ENCODE measurements at places on chromosomes 16 and 17.

- peak; percentile 57 for DNase-seq
Measured at GRCh38 chr17:2150806-2151205, 95.9 kb downstream of the HIC1 start.

GRCh38 chr17:46003907-46004748, 5.1 kb downstream of the STH start:
- peak; percentile 92 for DNase-seq

DNA sequence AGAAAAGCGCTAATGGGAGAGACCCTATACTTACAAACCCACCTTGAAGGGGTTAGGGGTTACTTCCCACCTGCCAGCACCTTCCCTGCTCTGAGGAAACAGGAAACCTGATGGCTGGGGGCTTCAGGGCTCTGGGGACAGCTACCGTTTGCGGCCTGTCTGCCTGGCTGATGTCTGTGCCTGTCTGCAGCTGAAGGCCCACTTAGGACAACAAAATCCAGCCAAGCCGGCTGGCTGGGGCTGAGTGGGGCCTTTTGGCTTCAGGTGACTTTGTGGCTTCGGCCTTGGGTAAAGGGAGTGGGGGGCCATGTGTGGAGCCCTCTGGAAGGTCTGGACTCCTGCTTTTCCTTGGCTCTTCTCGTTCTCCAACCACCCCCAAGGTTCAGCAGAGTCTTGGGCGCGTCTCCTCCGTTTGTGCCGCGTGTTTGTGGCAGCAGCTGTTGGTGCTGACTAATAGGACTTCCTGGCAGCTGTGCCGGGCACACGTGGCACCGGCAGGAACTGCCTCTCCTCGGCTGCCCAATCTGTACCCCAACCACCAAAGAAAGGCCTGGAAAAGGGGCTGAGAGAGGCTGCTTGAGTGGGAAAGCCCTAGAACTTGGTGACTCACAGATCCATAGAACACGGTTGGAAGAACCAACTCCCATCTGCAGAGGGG, 186.7 kb downstream of the MSI2 start:
- peak; percentile 23 for DNase-seq

GRCh38 chr16:65069065-65069464, 52.8 kb downstream of the CDH11 start:
- no peak for DNase-seq

DNA sequence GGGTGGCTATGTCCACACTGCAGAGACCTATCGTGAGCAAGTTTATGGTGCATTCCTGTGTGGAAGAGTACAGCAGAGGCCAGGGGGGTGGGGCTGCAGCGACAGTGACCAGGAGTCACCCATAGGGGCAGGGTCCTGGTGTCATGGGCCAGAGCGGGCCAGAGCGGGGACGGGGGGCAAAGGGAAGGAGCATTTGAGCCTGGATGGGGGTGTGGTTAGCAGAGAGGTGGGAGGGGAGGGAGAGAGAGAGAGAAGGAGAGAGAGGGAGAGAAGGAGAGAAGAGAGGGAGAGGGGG, 17.8 kb downstream of the JPH3 start:
- no peak for DNase-seq

- DNase-seq: no peak
Measured at GRCh38 chr17:67053438-67054000, 9.2 kb downstream of the CACNG1 start.

DNA sequence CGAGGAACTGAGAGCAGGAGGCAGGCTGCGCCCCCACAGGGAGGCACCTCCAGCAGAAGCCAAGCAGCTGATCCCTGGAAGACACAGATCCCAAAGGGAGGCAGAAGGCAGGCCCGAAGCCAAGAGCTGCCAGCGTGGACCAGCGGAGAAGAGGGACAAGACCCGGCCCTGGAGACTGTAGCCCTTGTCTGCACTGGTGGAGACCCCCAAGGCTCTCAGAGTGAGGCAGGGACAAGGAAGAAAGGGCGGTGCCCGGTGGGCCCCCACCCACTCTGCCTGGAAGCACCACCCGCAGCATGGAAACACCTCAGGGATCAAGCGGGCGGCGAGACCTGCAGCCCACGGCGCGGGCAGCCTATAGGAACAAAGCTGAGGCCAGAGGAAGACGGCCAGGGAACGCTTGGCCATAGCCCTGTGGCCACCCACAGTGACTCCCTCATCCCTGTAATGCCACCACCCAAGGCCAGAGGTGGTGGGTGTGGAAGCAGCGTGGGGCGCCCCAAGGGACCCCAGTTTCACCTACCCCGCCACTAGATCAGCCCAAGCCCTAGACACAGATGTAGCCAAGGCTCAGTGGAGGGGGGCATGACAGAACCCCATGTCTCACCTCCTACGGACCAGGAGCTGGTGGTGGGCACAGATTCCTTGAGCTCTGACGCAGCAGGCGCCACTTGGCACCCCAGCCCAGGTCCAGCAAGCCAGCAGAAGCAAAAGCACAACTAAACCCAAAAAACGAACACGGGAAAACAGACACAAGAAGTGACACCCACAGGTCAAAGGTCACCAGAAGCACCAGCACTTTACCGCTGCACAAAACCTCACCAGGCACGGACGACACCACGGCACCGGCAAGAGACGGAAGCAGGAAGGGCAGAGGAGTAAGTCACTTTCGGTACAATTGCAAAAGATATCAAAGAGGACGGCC, 2.9 kb upstream of the SIRT7 start:
- DNase-seq: no peak

DNA sequence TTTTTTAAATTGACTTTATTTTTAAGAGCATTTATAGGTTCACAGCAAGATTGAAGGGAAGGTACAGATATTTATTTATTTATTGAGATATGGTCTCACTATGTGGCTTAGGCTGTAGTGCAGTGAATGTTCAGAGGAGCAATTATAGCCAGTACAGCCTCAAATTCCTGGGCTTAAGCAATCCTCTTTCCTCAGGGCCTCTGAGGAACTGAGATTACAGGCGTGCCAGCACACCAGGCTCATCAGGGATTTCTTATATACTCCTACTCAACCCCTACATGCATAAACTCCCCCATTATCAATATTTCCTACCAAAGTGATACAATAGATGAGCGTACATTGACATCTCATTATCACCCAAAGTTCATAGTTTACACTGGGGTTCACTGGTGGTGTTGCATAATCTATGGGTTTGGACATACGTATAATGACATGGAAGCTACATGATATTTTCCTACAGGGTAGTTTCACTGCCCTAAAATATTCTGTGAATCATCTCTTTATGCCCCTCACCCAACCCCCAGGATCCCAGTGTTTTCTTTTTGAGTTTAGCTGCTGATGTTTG, 33.5 kb downstream of the HS3ST3B1 start:
- no peak for DNase-seq

DNA sequence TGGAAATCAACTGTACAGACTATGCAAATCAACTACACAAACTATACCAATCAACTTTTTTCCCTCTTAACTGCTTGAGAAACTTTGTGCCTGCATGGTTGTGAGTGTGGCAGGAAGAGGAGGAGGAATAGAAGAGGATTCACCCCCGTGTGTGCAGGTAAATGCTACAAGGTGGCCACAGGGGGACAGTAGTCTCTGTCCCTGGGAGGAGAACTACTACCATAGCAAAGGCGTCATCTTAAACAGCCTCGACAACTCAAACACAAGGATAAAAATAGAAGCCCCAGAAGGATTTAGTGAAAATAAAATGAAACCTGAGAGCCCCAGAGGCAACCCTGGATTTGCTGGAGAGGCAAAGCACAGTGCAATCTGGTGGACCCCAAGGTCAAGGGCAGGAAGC, 199.5 kb upstream of the DYNLRB2 start:
- no peak for DNase-seq

- DNase-seq: peak; percentile 44
Measured at GRCh38 chr17:62966426-62967204, 580 bp downstream of the TANC2 start.

GRCh38 chr17:48373883-48374282, 56.1 kb downstream of the SKAP1 start:
- DNase-seq: no peak

DNA sequence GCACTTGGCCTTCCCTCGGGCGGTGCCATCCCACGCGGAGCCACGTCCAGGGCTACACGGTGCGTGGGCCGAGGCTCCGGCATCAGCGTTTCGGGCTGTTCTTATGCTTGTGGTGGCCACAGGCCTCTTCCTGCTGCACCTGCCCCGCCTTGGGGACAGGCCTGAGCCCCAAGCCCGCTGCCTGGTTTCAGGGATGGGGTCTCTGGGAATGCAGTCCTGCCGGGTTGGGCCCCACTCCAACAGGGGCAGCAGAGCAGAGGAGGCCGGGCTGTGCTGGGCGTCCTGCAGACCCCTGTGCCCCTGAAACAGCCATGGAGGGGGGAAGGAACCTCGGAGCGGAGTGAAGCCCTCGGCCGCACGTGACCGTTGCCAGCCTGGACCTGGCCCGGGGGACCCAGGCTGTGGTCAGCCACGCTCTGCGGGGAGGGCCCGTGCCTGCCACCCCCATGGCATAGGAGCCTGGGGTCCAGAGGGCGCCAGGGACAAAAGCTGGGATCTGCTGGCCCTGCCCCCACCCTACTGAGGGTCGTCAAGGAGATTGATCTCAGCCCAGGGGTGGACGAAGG, 453 bp upstream of the WFIKKN1 start:
- DNase-seq: no peak

GRCh38 chr17:29557739-29558116, 9.1 kb downstream of the ABHD15 start:
- no peak for DNase-seq

- DNase-seq: peak; percentile 74
Measured at GRCh38 chr17:57955183-57955931, at the start of gene CUEDC1. Gene CUEDC1 (minus strand): TSS chr17:57955412. CDS start chr17:57885564, 69,848 bp downstream.

GRCh38 chr17:31093866-31094599, 744 bp upstream of the NF1 start:
- no peak for DNase-seq

- no peak for DNase-seq
Measured at GRCh38 chr16:7644811-7645210, 312.2 kb downstream of the RBFOX1 start.

GRCh38 chr16:66954097-66954659, 6.9 kb upstream of the CES3 start:
- peak; percentile 47 for DNase-seq

DNA sequence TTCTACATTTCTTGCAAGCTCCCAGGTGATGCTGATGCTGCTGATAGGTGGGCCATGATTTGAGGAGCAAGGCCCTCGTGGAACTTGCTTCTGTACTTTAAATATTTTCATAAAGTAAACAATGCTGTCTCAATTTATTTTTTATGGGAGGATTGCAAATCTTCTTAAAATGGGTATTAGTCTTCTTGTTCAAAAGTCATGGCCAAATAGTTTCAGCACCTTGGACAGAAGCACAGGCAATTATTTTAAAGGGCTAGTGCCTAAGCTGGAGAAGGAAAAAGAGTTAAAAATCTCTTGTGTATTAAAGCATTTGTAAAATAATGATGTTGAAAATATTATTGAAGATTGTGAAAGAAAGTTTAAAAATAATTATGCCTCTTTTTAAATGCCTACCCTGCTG, 50.5 kb downstream of the GPR139 start:
- DNase-seq: no peak

GRCh38 chr17:69470702-69471101, 56.2 kb downstream of the MAP2K6 start:
- DNase-seq: no peak

- DNase-seq: no peak
Measured at GRCh38 chr17:3826191-3826590, 19.9 kb downstream of the NCBP3 start.

DNA sequence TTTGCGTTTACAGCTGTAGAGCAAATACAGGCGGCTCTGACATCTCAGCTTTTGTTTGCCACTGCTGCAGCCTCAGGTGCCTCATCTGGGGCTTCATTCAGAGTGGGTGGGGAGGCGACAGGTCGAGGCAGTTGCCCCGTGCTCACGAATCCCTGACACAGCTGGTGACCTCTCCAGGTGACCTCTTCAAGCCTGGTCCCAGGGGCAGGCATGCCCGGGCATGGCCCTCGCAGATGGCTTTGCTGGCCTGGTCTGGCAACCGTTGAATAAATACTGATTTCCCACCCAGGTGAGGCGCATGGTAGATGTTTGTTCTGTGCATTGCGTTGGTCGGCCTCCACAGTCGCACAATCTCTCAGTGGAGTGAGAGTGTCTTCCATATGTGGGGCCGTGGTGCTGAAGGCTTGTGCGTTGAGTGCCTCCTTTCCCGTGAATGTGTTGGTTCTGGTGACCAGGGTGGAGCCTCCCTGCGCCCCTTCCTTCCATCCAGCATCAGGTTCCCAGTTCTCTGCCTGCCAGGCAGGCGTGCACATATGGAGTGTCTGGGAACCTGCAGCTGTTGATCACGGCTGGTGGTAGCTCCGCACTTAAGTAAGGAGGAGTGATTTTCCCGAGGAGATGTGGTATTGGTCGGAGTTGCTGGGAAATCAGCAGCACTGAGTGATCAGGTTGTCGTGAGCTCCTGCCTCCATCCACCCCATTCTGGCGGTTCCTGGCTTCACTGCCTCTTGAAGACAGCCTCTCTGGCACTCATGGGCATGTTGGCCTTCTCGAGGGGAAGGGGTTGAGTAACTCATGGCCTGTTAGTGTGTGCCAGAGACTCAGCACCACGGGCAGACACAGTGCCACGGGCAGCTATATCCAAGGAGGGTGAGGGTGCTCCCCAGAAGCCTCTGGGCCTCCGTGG, 149.7 kb downstream of the RPTOR start:
- DNase-seq: no peak

- no peak for DNase-seq
Measured at GRCh38 chr16:67211674-67212073, 12.7 kb downstream of the ELMO3 start.

GRCh38 chr16:2207872-2208271, 2.6 kb downstream of the MLST8 start:
- no peak for DNase-seq

- DNase-seq: no peak
Measured at GRCh38 chr17:10316801-10317542, 55.8 kb downstream of the MYH13 start.

GRCh38 chr16:3592559-3592958, 15.4 kb upstream of the NLRC3 start:
- DNase-seq: no peak

DNA sequence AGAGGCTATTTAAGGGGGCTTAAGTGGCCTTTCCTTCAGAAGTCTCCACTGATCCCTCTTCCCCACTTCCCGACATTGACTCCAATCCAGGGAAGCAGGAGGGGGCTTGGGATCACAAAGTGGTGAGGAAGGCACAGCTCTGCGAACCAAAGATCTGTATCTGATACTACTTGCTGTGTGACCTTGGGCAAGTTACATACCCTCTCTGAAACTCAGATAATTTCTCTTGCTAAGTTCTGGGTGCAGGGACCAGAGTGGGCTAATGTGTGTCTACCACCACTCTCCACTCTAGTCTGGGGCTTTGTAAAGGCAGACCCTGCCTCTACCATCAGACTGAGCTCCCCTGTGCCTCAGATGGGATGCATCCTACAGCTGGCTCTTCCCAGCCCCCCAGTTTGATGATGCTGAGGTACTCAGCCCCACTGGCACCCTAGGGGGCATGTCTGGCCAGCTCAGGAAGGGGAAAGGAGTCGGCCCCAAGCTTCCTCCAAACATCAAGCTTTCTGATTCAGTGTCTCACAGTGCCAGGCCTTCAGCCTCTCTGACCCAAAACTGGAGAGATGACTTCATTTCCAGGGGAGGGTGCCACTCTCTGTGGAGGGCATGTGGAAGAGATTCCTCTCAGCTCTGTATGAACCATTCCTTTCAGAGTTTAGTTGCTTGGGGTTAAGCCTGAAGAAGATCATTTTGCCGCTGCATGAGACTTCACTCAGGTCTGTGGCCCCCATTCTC, 10.9 kb downstream of the DLX4 start:
- no peak for DNase-seq

Measured in NCI-H2081 (cell line).